ENCODE measurements at places on chromosomes 2 and 18.

DNA sequence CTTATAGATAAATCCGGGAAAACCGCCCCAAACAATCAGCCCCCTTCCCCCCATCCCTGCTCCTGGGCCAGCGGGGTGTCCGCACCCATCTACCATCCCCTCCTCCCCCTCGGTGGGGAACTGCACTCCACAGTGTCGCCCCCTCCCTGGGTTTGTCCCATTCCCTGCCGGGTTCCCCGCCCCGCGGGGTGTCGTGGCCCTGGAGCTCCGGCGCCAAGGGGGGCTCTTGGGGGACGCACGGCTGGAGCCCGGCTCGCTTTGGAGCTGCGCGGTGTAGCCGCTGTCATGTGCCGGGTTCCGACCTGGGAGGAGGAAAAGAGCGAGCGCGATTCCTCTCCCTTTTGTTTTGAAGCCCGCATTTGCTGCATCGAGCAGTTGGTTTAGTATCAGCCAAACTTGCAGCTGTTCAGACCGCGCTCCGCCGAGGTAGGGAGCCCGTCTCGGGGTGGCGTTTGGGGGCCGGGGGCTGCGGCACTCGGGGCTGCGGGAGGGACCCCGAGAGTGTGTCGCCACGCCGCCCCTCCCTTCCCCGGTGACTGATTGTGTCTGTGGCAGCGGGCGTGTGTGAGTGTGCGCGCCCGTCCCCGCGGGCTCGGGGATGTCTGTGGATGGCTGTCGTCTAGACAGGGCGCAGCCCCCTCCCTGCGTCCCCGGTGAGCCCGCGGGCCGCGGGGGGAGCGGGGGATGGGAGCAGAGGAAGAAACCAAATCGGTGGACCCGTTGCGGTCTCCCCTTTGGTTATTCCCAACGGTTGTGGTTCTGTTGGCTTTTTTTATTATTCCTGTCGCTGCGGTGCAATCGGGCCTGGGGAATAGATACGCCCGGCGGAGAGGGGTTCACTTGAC is 797 bp downstream of the CTIF start:
- DNase-seq = peak; percentile 11

GRCh38 chr18:10900435-10900834 is 248.9 kb downstream of the PIEZO2 start:
- no peak for DNase-seq

GRCh38 chr18:79784071-79784913 is 13.4 kb upstream of the KCNG2 start:
- no peak for DNase-seq

- no peak for DNase-seq
Observed at GRCh38 chr2:175575346-175576258, 394.1 kb upstream of the ATP5MC3 start.

DNA sequence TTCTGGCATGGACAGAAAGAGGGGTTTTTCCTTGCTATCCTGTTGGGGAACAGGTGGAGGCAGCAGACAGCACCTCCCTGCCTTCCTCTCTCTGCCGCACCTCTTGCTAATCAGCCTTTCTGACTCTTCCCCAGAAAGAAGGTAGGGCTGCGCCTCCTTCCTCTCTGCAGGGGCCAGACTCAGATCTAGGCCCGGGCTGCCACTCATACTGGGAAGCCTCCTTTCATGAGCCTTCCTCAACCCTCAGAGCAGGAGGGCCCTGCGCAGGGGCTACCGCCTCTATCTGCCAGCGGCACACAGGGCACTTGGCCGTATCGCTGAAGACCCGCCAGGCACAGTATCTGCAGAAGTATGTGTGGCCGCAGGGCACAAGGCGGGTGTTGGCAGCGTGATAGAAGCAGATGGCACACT is 7.1 kb downstream of the NEURL3 start:
- DNase-seq = no peak

- DNase-seq = no peak
Observed at GRCh38 chr2:168849610-168850009, 40.6 kb downstream of the SPC25 start.

Measured in stimulated activated effector memory CD8-positive, alpha-beta T cell treated with anti-CD3 and anti-CD28 coated beads, Interleukin-12 subunit alpha, Interleukin-12 subunit beta, amount 100 ng/mL, for 72 hours (primary cell).